T-helper 17 cell (primary cell): ENCODE measurements at places on chromosomes 2 and 18.

DNA sequence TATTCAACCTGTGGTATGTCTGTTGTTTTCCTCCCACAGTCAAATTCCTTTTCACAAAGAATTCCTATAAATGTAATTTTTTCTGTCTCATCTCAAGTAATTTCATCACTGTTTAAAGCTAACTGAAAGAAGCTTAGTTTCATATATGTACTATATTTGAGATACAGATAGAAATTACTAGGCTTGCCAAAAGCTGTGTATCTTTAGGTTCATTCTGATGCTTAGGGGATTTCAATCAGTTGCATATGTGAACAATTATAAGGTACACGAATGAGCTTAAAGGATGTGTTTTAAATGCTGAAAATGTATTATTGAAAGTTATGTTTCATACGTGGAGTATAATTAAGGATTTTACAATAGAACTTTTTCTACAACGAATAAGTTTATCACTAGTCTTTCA, 59.2 kb upstream of the DSG1 start:
- no peak for DNase-seq

DNA sequence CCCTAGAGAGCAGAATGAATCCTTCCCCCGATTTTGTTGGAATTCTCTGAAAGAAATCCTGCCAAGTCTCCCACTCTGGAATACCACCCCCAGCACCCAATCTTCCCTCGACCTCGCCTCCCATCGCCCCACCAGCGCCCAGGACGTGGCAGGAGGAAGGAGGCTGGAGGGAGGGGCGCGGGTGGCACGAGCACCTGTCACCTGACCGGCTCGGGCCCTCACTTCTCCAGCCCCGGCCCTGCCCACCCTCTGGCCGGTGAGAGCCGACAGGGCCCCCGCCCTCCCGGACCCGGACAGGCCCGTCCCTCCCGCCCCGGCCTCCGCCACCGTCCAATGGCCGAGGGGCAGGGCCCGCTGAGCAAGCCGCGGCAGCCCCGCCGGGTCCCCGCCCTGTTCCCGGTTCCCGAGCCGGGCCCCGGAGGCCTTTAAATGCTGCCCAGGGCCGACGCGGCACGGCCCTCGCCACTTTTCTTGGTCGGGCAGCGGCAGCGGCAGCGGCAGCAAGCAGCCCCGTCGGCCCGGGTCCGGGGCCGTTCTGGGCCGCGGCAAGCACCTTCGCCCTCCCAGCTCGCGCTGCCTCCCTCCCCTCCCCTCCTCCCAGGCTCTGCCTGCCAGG, at the start of gene LGALSL:
Gene LGALSL, plus strand, starts transcription at position 393 of the 616 bp plus-strand sequence. CDS start 384 bp downstream, outside the sequence.
- peak; percentile 9 for DNase-seq

- DNase-seq: no peak
These were observed 20.5 kb downstream of the ODC1 start for GRCh38 chr2:10427618-10427949.

GRCh38 chr2:16624436-16624780, 41.2 kb downstream of the CYRIA start:
- no peak for DNase-seq

DNA sequence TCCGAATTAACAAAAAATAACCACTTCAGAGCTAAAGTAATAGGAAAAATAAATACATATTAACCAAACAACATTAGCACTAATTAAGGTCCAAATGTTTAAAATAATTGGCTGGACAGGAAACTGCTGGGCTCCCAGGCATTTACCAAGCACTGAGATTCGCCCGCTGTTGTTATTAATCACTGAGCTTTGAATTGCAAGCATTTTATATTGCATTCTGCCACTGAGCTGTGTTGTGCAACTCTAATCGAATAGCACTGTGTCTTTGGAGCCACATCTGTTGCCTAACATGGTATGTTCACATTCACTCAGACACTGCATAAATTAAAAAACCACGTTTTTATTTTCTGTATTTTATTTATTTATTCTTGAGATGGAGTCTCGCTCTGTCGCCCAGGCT, 88.9 kb downstream of the SOWAHC start:
- no peak for DNase-seq

DNA sequence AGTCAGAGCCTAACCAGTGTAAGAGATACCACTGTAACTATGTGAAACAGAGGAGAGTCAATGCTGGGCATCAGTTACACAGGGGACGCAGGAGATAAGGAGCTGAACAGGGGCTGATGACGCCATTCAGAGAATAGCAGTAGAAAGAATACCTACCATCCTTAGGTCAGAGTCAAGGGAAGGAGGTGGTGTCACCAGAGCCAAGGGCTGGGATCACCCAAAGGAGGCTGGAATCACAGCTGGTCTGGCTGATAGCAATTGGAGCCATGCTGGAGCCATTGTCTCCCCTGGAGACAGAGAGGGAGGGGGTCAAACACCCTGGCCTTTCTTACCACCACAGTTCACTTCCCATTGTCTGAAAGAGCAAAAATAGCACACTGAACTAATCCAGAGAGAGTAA, 37.3 kb upstream of the C18orf32 start:
- no peak for DNase-seq

- DNase-seq: no peak
These were observed 218.4 kb upstream of the FN1 start for GRCh38 chr2:215654148-215654819.

- DNase-seq: no peak
These were observed 14.7 kb downstream of the CD28 start for GRCh38 chr2:203720915-203721672.

- DNase-seq: no peak
These were observed 57.9 kb downstream of the LYPD6 start for GRCh38 chr2:149388120-149388816.

DNA sequence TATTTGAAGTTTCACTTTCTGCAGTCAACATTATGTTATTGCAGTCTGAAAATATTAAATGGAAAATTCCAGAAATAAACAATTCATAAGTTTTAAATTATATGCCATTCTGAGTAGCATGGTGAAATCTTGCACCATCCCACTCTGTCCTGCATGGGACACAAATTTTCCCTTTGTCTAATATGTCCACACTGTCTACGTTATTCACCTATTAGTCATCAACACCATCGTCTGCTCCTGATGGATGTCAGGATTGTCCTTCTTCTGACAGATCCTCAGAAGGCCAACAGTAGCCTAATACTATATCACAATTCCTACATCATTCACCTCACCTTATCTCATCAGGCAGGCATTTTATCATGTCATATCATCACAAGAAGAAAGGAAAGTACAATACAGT, 163.1 kb downstream of the TXNL1 start:
- no peak for DNase-seq

DNA sequence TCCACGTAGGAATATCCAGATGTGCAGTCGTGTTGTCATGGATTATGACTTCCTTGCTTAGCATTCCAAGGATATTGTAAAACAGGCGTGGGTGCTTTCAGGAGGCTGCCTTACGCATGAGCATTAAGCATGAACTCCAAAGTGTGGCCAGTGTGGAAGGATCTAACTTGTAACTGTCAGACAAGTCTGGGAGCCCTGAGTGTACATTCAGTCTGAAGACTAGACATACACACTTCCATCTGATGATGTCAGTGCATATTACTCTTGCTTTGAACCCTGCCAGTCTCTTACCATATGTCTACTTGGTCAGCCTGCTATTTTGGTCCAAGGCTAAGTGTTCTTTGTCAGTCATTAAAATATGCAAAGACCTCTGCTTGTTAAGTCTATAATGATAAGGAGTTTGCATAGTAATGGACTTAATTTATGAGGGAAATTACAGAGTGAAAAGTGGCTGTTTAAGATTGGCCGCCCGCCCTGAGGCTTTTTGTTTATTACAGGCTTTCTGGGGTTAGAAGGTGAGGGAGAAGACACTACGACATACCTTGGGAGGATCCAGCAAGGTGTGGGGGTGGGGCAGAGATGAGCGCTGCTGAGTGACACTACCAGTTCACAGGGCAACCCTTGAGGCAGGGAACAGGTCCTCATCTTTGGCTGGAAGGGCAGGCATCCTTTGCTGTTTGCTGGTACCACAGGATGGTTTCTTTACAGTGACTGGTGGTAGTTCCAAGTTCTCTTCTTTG, 48.3 kb downstream of the CABLES1 start:
- DNase-seq: no peak

DNA sequence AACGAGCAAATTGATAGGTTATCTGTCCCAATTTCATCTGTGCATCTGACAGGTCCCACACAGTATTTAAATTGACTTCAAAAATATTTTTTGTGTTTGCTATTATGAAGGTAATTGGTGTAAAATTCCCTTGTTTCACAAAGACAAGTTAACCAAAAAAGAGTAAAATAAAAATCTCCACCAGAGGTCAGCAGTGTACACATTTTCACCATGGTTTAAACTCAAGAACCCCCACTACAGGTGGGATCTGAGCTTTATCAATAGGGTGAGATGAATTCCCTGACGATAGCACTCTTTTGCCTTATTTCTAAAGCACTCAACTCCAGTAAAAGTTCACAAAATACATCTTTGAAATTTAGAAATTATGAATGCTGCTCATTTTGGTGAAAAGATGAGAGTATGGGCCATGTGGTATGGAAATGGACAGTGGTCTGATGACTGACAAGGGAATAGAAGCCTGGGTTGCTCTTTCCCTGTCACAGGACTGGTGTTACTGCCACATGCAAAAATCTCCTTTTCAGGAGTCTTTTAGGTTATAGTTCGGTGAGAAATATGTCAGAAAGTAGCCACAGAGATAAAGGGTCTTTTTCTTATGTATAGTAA, 68.0 kb downstream of the SERPINB8 start:
- no peak for DNase-seq

GRCh38 chr18:6449213-6449612, 34.5 kb upstream of the L3MBTL4 start:
- no peak for DNase-seq

DNA sequence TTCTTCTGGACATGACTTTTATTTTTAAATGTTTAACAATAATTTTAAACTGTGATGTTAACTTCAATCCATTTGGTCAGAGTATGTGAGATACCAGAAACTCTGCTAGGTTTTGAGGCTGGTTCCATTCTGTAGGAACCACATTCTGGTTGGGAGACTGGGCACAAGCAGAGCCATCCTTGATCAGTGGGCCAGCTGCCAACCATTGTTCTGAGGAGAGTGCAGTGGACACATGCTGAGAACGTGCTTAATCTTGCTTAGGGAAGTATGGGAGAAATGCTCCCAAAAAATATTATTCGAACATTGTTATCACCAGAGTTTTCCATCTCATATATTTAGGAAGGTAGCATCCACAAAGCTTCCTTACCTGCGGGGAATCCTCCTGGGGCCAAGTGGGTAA, 155.8 kb downstream of the RTN4 start:
- no peak for DNase-seq

GRCh38 chr2:181984060-181984459, 1.6 kb upstream of the PPP1R1C start:
- no peak for DNase-seq

DNA sequence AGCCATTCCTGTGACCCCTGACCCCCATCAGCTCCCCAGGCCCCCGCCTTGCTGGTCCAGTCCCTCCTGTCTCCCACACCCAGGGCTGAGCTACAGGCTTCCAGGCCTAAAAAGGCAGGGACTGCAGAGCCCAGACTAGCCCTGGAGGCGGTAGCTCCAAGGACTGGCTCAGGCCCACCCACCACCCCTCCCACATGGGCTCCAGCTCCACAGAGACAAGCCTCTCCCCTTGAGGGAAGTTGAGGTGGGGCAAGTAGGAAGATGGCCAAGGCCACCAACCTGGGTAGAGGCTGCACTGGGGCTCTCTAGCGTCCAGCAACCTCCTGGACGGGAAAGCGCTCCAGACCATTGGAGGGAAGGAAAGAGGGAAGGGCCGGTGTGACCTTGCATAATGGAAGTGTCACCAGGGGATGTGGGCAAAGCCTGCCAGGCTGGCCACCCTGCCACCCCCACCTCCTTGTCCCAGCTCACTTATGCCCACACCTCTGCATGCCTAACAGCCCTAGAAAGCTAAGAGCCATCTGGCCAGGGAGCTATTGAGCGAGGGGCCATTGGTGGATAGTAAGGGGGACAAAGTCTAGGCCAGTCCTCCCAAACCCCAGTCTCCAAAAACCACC, 63.1 kb downstream of the TNS1 start:
- DNase-seq: no peak

DNA sequence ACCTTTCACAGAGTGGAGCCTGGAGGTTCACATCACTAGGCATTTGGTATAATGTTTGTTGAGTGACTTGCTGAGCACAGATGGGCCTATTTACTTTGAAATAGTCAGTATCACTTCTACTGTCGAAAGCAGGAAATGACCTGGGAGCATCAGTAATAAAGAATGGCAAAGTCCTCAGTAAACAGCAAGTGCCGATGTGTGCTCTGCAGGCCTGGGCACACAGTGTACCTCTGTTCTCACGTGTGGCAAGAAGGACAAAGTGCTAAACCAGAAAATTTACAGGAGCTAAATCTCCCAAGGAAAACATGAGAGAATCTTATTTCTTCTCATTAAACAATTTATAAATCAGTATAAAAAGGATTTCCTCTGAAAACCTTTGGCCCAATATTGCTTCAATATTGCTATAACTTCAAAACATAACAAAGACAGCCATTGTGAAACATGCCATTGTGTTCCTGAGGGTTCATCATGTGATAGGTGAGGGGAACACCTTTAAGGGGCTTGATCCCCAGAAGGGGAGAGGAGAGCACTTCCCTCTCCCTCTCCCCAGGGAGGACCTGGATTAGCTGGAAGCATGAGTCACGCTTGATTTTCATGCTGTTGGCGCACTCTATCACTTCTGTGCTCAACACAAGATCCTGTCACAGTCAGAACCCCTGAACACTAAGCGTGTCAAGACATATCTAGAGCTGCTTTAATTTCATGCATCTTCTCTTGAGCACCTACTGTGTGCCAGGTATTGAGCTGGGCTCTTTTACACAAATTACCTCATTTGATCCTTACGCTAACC, 131.5 kb upstream of the SMAD2 start:
- no peak for DNase-seq

DNA sequence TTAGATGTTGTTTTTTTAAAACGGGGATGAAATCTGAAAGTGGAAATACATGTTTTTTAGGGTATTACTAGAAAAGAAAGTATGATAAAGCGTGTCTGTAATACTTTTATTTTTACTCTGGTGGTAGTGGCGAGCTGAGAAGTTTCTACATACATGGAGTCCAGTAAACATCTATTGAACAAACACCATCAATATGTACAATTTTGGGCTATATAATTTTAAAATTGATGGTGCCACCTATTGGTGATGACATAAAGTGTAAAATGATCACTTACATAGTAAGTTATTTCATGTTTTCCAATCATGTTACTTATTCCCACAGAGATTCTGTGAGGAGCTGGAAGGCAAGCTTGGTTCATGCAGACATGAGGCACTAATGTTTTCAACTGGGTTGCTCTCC, 31.5 kb upstream of the NFE2L2 start:
- DNase-seq: no peak

DNA sequence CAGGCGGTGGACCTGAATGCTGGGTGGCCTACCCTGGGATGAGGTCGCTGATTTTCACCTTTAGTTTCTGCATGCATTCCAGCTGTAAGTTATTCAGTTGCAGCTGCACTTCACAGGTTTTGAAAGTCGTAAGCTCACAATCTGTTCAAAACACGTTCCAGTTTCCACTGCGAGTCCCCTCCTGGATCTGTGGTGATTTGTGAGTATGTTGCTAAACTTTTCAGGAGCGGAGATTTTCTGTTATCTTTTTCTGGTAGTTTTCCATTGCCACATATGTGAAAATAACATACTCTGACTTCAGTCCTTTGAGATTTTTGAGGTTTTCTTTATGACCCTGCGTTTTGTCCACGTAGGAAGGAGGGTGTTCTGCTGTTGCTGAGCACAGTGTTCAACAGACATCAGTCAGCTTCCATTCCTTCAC, 102.1 kb downstream of the SNTG2 start:
- DNase-seq: no peak
